ENCODE measurements at places on chromosomes 4 and X. TPM values are rescaled to one million over a fixed set of nuclear protein-coding genes. Genes with fewer than 3 reads are reported as not detected.

DNA sequence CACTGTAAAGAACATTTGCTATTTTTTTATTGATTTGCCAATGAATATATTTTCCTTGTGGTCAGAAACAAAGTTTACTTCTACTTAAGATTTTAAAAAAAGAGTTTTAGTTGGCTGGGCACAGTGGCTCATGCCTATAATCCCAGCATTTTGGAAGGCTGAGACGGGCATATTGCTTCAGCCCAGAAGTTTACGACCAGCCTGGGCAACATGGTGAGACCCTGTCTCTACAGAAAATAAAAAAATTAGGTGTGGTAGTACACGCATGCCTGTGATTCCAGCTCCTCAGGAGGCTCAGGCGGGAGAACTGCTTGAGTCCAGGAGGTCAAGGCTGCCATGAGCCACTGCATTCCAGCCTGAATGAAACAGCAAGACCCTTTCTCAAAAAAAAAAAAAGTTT is 36.8 kb downstream of the LRP2BP start:
- no peak for DNase-seq

DNA sequence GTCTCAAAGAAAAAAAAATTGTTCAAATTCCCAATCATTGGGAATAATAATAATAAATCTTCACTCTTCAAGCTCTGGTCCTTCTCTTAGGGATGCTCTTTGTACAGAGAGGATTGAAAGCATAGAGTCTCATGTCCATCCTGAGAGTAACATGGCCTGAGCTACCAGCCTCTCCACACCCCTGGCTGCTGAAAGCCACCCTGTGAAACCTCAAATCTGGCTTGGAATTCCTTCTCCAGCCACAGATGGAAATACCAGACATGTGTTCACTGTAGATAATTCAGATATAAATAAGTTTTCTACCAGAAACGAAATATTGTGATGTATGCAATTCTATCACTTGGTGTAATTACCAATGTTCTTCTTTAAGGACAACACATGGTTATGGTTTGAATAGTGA is 140.6 kb downstream of the ARSF start:
- no peak for DNase-seq

DNA sequence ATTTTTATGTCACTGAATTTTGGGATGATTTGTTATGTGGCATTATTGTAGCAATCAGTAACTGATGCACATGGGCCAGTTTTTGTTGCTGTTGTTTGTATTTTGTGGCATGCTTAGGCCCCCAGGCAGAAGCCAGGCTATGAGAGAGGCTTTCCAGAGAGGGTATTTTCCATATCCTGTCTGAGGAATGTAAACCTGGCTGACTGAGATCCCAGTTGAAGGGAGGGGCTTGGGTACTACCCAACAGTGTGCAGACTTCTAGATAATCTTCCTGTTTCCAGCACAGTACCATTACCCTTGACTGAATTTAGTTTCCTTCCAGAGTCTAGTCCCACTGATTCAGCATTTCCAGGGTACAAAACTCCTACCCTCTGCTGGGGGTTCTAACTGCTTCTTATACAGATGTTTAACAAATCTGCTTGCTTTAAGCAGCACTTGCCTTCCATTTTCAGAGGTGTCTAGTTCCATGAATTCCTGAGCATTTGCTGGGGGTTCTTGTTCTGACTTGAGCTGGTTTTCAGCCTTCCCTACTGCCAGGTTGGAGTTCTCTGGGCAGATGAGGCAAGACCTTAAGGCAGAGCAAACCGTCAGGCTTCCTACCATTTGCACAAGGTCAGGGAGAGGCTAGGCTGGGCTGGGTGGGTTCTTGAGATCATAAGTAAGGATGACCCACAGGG is 104.7 kb upstream of the EGFL6 start:
- no peak for DNase-seq

- no peak for DNase-seq
Measured at GRCh38 chr4:174658246-174658645, 136.0 kb upstream of the HPGD start.

GRCh38 chr4:117478702-117479101 is 393.3 kb upstream of the TRAM1L1 start:
- DNase-seq = no peak

DNA sequence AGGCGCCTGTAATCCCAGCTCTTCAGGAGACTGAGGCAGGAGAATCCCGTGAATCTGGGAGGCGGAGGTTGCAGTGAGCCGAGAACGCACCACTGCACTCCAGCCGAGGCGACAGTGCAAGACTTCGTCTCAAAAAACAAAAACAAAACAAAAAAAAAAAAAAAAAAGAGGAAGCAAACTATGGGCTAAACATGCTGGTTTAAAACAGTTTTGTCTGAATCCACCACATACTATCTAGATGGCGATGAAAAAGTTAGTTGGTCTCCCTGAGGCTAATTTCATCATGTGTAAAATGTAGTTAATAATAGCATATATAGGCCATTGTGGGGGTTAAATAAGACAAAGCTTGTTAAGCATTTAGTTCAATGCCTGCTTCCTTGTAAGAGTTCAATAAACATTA is 451.1 kb downstream of the RPA4 start:
- DNase-seq = no peak

- no peak for DNase-seq
Measured at GRCh38 chrX:41412261-41413081, 34.7 kb upstream of the NYX start.

Gene PROM1
- total RNA-seq = 1.9 TPM
